Kidney tubule cell (primary cell): ENCODE measurements at places on chromosomes 7 and 10.
A peak's percentile ranks its signal among the peaks of the same experiment; 100 is the strongest.

GRCh38 chr7:24587853-24588252, 14.6 kb downstream of the PALS2 start:
- DNase-seq, result peak; percentile 17

DNA sequence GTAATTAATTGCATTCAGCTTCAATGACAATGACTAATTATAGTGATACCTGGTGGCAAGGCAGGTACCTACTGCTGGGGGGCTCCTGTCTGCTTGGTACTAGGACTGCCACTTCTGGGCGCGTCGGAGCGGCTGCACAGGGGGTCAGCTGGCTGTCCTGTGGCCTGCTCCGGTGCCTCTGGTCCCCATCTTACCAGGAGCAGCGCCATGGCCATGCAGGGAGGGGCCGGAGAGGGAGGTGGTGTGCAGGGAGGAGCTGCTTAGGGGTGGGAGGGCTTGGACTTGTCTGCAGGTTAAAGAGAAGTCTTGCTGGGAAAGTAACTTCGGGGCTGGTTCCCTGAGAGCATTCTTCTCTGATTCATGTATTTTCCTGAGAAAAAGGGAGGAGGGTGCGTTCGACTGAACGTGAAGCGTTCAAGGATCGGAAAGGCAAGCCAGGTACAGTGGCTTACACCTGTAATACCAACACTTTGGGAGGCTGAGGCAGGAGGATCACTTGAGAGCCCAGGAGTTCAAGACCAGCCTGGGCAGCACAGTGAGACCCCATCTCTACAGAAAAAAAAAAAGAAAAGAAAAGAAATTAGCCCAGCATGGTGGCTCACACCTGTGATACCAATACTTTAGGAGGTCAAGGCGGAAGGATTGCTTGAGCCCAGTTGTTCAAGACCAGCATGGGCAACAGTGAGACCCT, 15.4 kb downstream of the CUX1 start:
- no peak for DNase-seq

DNA sequence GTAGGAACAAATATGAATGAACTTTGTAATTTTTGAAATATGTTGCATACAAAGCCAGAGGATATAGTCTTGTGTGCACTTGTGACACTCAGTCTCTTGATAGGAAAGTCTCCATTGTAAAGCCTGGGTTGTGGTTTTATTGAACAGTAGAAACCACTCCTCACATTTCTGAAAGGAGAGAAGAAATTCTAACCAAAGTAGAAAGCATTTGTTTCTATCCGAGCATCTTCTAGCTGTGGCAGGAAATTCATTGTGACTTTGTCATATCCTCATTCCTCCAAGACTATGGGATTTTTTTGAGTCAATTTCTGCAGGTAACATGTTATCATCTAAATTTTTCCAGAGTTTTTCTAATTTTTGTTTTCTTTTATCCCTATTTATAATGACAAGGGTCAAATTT, 55.5 kb upstream of the NCF1 start:
- peak; percentile 26 for DNase-seq

DNA sequence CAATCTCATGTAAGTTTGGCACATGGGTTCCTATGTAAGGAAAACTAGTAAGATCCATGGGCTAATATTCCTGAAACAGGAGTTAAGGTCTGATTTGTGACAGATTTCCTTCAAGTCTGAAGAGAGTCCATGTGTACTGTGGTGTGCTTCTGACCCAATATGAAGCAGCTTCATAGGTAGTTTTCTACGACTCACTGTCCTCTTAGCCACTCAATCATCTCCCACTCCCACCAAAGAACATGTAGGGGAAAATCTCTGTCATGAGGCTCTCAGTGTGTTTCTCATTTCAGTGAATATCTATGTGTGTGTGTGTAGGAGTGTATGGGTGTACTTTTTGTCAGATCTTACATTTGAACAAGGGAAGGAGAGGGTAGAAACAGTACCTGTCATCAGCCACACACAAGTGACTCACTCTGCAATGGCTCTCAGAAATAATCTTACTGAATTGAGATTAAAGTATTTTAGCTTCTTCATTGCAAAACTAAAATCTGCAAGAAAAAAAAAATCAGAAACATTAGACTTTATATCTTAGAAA, 31.1 kb downstream of the RELN start:
- peak; percentile 2 for DNase-seq

DNA sequence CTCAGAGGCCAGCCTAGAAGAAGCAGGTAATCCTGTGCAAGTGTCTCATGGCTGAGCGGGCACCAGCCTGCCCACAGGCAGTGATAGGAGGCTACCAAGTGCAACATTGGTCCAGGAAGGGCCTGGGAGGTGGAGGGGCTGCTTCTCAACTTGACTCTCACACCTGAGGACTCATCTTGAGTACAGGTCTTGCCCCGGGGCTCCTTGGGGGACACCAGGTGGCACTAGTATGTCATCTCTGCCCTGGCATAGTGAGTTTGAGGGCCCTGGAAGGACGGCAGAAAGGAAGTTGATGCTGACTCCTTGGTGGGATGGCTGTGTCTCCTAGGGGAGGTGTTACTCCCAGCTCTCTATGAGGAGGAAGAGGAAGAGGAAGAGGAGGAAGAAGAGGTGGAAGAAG, 2.3 kb downstream of the CCDC136 start:
- peak; percentile 23 for DNase-seq

DNA sequence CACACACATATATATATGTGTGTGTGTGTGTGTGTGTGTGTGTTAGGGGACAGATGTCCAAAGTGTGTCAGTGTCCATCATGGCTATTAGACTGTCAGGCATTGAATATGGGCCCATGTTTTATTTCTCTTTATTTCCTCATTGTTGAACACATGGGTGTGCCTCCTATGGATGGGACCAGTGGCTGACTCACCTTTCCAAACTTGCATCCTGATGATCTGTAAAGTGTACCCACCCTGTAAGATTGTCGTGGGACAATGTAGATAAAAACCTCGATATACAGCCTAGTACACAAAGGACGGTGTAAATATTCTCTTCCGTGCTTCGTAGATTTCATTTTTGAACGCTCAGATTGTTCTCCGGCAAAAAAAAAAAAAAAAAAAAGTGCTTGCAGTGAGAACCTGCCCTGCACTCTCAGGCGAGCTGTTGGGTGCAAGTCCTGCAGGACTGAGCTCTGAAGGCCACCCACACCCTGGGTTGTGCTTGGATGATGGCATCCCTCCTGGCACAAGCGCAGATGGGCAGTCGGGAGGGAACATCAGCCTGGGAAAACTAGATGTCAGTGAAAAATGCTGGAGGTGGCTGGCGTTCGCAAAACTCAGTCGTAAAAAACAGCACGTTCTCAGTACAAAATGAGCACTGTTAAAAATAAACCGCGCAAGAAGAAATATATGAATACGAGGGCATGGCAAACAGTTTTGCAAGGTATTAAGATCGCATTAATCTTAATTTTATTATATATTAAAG, 166.9 kb downstream of the CUX1 start:
- DNase-seq, result no peak

DNA sequence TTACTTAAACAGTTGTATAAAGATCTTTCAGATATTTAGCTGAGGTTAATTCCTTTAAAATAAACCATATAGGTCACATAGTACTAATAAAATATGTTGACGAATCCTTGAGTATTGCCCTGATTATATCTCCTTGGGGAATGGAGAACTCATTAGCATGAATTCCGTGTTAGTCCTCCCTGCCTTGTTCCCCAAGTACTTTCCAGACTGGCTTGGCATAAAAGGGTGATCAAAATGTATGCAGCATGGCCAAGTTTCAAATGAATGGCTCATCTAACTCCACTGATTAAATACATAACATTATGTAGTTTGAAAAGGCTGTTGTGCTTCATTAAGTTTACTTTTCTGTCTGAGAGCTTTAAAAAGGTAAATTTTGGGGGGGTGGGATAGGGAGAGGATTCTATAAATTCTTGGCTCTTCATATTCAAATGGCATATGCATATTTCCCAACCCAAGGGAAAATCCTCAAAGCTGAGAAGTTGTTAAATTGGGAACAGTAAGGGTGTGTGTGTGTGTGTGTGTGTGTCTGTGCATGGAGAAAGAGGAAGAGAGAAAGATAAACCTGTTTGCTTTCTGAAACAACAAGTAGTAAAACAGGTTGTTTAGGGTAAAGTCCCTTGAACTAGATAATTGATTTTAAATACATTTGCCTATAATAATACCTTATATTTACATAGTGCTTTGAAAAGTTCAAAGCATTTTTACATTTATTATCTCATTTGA, 4.8 kb upstream of the ADD3 start:
- no peak for DNase-seq

DNA sequence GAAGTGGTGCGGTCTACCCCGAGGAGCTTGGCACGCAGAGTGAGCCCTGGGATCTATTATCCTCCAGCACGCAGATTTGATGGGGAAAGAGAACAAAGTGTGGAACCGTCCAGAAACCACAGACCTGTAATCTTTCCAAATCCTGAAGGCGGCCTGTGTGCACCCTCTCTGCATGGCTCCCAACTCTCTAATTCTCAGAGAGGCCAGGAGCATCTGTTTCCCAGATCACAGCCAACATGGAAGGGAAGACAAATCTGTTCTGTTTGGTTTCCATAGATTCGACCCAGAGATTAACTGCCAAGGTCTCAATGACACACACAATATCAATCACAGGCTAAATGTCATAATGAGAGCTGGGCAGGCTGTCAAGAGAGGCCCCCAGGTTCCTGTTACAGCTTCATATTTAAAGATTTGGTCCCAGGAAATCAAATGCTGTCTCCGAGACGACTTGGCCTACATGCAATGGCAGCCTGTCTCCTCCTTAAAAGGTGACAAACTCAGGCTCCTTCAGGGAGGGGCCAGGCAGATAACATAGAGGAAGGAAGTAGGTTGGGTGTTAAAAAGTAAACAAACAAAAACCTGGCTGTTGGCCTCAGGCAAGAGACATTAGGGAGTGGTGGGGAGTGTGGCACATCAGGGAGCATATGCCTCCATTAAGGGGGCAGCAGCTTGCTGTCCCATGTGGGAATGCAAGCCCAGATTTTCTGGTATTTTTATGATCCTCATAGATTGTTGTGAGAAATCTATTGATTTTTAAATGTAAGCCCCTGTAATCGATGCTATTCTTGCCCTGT, 48.8 kb upstream of the SAMD8 start:
- DNase-seq, result no peak

DNA sequence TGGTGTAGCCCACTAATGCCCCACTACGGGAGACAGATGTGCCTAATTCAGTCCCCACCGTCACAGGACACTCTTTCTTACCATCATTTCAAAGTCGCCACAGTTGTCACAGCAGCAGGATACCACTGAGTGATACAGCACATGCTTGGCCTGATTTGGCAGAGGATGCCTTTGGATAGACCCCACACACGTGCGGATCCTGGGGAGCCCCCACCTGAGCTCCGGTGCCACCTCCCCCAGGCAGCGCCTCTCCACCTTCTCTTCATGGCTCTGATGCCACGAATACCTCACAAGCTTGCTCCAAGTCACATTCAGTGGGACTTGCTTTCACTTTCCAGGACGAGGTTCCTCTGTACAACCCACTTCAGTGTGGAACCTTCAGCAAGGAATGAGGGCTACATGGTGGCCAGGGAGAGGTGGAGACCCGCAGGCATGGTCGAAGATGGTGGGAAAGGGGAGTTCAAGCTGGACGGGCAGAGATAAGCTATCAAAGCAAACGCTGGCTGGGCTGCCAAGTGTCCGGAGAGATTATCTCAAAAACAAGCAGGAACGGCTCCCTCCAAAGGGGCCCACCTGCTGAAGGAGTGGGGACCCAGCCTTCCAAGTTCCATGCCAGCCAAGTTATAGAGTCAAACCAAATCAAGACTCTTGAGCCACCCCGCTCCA, 107.4 kb downstream of the ZRANB1 start:
- DNase-seq, result no peak

- no peak for DNase-seq
Measured at GRCh38 chr7:122688400-122688998, 10.4 kb downstream of the RNF133 start.

GRCh38 chr10:34526186-34526585, 288.9 kb downstream of the PARD3 start:
- DNase-seq, result no peak
